ENCODE measurements at places on chromosomes 4 and X.

DNA sequence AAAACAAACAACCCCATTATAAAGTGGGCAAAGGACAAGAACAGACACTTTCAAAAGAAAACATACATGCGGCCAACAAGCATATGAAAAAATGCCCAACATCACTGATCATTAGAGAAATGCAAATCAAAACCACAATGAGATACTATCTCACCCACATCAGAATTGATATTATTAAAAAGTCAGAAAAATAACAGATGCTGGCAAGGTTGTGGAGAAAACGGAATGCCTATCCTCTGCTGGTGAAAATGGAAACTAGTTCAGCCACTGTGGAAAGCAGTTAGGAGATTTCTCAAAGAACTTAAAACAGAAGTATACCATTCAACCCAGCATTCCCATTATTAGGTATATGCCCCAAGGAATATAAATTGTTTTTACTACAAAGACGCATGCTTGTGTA, 112.5 kb downstream of the JADE1 start:
- DNase-seq = no peak

DNA sequence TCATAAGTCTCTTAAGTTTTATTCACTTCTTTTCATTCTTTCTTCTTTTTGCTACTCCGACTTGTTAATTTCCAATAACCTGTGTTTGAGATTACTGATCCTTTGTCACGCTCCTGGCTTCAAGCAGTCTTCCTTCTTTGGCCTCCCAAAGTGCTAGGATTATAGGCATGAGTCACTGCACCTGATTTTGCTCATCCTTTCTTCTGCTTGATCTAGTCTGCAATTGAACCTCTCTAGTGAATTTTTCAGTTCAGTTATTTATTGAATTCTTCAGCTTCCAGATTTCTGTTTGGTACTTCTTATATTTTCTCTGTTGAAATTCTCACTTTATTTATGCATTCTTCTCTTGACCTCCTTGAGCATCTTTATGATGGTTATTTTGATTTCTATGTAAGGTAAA, 38.6 kb upstream of the SYTL5 start:
- no peak for DNase-seq

GRCh38 chr4:143554728-143555597, 41.5 kb downstream of the SMARCA5 start:
- DNase-seq = no peak

GRCh38 chr4:19739101-19739651, 512.5 kb upstream of the SLIT2 start:
- no peak for DNase-seq

GRCh38 chrX:153440556-153441135, 5.2 kb downstream of the TREX2 start:
- no peak for DNase-seq

- DNase-seq = no peak
These were observed 18.2 kb upstream of the RHOH start for GRCh38 chr4:40178672-40179071.

- no peak for DNase-seq
These were observed 10.4 kb downstream of the LRPAP1 start for GRCh38 chr4:3521621-3522325.

- no peak for DNase-seq
These were observed 187.0 kb downstream of the CRLF2 start for GRCh38 chrX:1025413-1025812.

DNA sequence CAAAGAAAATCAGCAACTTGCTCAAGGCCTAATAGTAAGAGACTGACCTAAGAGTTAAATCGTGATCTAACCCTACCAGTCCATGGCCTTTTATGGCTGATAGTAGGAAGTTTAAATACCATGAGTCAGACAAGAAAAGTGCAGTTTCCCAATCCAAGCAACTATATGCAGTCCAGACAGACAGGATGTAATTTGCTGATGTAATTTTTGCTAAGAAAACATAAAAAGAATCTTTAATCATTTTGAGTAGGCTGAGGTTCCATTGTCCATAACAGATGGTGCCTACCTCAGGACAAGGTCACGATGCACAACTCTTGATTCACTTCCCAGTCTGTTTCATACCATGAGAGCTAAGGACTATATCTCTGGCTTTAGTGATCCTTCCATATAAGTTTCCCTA, 317.5 kb upstream of the GRIA3 start:
- no peak for DNase-seq

DNA sequence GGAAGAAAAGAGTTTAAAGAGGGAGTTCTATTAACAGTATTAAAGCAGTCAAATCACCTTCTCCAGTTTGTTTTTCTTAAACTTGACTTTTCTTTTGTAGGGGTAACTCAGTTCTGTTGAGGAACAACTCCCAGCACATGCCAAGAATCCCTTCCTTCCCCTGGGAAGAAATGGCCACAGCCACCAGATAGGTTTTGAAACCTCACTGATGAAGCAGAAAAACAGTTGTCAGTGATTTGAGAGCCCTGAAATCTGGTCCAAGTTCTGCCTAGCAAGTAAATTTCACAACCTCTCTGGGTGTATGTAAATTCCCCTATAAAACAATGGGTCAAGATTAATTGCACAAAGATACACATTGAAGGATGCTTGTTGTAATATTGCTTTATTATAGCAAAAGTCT, 167.1 kb downstream of the DHX15 start:
- no peak for DNase-seq

GRCh38 chr4:96035727-96036126, 195.8 kb downstream of the PDHA2 start:
- no peak for DNase-seq

DNA sequence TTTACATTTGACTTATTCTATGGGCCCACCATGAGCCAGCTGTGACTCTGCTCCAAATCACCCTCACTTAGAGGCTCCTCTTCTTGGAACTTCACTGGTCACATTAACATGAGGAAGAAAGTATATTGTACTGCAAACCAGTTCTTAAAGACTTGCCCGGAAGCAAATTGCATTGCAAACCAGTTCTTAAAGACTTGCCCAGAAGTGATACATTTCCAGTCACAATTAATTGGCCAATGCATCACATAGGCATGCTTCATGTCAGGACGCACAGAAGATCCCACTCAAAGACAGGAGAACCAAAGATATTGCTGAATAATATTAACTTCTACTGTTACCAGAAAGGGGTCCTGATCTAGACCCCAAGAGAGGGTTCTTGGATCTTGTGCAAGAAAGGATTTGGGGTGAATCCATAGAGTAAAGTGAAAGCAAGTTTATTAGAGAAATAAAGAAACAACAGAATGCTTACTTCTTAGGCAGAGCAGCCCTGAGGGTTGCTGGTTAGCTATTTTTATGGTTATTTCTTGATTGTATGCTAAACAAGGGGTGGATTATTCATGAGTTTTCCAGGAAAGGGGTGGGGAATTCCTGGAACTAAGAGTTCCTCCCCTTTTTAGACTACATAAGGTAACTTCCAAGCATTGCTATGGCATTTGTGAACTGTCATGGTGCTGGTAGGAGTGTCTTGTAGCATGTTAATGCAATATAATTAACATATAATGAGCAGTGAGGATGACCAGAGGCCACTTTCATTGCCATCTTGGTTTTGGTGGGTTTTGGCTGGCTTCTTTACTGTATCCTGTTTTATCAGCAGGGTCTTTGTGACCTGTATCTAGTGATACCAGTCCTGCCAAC, 54.6 kb upstream of the HCCS start:
- no peak for DNase-seq

- no peak for DNase-seq
These were observed 15.1 kb upstream of the EXOC1 start for GRCh38 chr4:55838356-55838755.

DNA sequence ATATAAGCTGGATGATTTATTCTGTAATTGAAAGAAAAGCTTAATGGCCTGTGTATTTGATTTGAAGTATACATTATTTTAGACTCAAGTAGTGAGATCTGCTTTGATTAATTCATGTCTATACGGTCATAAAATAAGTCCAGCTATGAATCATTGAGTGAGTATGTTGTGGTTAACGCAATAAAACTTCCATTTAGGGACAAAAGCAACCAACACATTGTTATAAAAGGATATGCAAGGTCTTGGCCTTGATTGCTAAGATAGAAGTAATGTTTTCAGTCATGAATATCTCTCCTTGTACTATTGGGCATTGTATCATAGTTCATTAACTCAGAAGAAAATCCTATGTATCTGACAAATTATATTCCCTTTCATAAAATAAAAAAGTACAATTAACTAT, 162.1 kb downstream of the EPHA5 start:
- no peak for DNase-seq

GRCh38 chrX:112678831-112679230, 907 bp downstream of the LHFPL1 start:
- DNase-seq = no peak

DNA sequence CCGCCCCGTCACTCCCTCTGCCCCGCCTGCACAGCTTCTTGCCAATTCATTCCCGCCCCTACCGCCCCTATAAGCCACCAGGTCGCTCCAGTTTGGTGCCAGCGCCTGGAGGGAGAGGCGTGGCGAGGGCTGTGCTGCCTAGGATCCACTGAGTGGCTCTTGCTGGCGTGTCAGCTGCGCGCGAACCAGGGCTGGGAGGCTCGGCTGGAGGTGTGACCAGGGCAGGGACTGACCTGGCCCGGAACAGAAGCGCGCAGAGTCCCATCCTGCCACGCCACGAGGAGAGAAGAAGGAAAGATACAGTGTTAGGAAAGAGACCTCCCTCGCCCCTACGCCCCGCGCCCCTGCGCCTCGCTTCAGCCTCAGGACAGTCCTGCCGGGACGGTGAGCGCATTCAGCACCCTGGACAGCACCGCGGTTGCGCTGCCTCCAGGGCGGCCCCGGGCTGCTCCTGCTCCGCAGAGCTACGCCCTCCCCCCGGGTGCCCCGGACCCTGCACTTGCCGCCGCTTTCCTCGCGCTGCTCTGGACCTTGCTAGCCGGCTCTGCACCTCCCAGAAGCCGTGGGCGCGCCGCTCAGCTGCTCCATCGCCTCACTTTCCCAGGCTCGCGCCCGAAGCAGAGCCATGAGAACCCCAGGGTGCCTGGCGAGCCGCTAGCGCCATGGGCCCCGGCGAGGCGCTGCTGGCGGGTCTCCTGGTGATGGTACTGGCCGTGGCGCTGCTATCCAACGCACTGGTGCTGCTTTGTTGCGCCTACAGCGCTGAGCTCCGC, at the start of gene GPR78:
GPR78 (plus strand) TSS at position 72 of the 773 bp plus-strand sequence; CDS start at position 663, 591 bp downstream.
- DNase-seq = peak; percentile 8

GRCh38 chrX:39205467-39205866, 404.2 kb downstream of the MID1IP1 start:
- DNase-seq = no peak

- no peak for DNase-seq
These were observed 8.5 kb upstream of the ELMOD2 start for GRCh38 chr4:140515423-140515822.

GRCh38 chr4:38163216-38164006, 203.2 kb downstream of the PTTG2 start:
- DNase-seq = no peak

DNA sequence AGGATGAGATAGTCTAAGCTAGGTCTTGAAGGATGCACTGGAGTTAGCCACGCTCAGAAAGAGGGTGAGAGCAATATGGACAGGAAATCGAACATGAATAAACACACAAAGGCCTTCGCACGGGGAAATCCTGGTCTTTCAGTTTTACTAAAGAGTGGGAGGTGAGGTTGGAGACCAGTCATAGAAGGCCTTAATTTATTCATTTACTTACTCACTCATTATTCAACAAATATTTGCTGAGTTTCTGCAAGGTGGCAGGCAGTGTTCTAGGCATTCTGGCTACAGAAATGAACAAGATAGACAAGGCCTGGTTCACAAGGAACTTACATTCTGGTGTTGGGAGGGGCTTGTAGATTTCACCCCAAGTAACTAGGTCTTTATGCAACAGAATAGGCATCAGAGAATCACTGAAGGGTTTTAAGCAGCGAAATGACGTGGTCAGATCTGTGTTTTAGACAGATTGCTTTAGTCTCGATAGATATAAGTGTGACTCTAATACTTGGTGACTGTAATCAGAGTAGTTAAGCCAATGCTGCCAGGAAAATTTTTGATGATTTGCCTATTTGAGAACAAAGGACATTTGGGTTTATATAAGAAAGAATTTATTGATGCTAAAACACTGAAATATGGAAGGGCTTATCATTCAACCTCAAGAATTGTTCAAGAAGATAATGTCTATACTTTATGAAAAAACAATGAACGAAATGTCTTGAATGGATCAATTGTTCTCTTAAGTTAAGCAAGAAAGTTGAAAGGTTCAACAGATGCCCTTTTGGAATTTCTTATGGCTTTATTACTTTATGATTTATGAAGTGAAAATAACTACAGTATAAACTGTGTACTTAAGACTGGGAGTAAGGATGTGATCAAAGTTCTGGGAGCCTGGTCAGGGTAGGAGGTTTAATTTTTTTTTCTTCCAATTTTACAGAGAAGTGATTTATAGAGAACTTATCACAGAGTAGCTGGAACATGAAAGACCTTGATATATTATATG, 184.4 kb upstream of the CASK start:
- DNase-seq = no peak

- no peak for DNase-seq
These were observed 50.5 kb downstream of the GRK4 start for GRCh38 chr4:3013839-3014350.

GRCh38 chrX:102959471-102959870, 22.4 kb downstream of the RAB40AL start:
- no peak for DNase-seq

DNA sequence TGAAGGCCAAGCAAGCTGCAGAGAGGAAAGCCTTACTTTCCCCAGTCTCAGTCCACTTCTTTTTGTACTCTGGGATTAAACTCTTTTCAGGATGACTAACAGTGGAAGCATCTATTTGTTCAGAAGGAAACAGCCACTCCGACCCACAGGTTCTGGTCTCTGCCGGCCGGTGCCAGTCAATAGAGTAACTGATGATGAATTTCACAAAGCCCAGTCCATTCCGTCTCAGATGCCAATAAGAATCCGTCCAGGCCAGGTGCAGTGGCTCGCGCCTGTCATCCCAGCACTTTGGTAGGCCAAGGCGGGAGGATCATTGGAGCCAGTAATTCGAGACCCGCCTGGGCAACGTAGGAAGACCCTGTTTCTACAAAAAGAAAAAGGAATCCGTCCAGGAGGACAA, 58.5 kb upstream of the HELT start:
- DNase-seq = no peak

DNA sequence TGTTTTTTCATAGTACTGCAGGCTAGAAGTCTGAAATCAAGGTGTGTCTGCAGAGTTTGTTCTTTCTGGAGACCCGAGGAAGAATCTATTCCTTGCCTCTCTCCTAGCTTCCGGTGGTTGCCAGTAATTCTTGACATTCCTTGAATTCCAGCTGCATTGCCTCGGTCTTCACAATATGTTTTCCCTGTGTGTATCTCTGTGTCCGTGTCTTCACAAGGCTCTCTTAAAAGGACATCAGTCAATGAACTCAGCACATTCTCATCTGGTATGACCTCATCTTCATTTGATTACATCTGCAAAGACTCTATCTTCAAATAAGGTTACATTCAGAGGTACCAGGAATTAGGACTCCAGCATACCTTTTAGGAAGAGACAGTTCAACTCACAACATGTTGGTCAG, 163.4 kb downstream of the BANK1 start:
- no peak for DNase-seq

GRCh38 chr4:183284965-183285364, 35.1 kb downstream of the CLDN22 start:
- DNase-seq = no peak

Measured in activated CD8-positive, alpha-beta memory T cell treated with anti-CD3 and anti-CD28 coated beads for 1 hour (primary cell).